ENCODE measurements at places on chromosomes 3 and 15. TPM values are rescaled to one million over a fixed set of nuclear protein-coding genes. Genes with fewer than 3 reads are reported as not detected.

DNA sequence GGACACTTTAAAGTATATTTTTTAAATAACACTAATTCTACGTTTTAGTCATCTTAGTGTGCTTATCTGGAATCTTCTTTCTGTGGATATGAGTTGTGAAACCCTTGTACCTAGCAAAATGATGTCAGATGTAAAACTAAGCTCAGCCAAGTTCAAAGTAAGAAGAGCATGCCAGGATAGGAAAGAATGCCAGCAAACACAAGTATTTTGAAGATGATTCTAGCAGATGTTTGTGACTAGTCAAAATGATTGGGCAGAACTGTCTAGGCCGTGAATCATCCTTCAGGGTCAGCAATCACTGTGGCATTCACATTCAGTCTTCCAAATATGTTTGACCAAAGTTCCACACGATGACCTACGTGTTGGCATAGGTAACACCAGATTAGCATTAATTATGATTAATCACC, 5.4 kb upstream of the PLOD2 start:
- no peak for DNase-seq

- no peak for DNase-seq
Observed at GRCh38 chr3:119557877-119558269, 1.5 kb downstream of the CD80 start.

DNA sequence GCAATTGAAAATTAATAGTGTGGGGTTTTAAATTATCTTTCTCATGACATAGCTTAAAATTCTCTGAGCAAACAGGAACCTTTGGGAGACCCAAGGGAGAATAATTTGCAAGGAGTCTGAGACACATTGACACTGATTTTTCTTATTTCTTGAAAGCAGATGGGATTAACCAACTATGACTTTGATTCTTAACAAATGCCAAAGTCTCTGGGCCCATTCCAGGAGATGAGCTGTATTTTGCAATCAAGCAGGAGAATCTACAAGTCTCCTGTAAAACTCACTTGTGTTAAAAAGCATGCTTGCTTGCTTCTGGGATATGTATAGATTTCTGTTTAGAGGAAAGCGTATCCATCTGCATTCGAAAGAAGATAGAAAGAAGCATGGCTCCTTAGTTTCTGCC, 71.3 kb upstream of the STT3B start:
- DNase-seq: no peak

DNA sequence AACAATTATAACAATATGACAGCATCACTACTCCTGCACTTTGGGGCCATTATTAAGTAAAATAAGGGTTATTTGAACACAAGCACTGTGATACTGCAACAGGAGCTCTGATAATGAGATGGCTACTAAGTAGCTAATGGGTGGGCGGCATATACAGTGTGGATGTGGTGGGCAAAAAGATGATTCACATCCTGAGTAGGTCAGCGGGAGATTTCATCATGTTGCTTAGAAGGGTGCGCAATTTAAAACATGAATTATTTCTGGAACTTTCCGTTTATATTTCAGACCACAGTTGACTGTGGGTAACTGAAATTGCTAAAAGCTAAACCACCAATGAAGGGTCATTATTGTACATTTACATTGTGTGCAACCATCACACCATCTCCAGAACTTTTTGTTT, 42.3 kb downstream of the FBXO22 start:
- no peak for DNase-seq

GRCh38 chr3:196519718-196520082, 4.6 kb upstream of the SMCO1 start:
- DNase-seq: no peak

- DNase-seq: no peak
Observed at GRCh38 chr3:165636684-165637015, 200.6 kb downstream of the BCHE start.

DNA sequence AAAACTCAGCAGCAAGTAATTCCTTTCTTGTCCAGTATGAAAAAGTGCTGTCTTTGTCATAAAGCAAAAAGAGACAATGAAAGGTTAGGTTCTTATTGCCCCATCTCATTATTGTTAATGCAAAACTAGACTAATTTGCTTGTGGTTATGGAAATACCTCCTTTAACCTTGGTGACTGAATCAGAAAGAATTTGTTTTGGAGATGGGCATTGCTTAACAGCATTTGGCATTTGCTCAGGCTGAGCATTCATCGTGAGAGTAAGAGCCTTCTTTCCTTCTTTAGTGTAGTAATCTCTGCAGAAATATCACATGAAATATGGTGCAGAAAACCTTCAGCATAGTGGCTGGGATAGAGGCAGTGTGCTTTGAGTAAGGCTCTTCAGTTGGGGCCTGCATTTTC, 103.1 kb downstream of the CNTN6 start:
- no peak for DNase-seq

DNA sequence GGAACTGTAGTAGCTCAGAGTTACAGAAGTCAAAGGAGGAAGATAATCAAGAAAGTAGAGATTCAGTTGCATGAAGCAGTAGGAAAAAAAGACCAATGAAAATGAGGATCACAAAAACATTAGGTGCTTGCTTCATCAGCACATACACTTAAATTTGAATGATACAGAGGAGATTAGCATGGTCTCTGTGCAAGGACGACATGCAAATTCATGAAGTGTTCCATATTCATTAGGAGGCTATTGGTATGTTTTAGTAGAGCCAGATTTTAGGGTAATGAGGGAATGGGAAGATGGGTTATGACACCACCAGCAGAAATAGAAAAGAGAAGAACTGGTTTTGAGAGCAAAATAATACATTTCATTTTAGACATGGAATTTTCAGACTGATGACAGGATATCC, 21.0 kb upstream of the TTC14 start:
- no peak for DNase-seq

- DNase-seq: no peak
Observed at GRCh38 chr3:43709022-43709421, 18.3 kb downstream of the ABHD5 start.

- no peak for DNase-seq
Observed at GRCh38 chr15:68235022-68235421, 5.5 kb upstream of the CLN6 start.

GRCh38 chr3:10226293-10226692, 22.0 kb upstream of the TATDN2 start:
- DNase-seq: no peak

- DNase-seq: no peak
Observed at GRCh38 chr15:45338417-45338816, 39.9 kb downstream of the GATM start.

DNA sequence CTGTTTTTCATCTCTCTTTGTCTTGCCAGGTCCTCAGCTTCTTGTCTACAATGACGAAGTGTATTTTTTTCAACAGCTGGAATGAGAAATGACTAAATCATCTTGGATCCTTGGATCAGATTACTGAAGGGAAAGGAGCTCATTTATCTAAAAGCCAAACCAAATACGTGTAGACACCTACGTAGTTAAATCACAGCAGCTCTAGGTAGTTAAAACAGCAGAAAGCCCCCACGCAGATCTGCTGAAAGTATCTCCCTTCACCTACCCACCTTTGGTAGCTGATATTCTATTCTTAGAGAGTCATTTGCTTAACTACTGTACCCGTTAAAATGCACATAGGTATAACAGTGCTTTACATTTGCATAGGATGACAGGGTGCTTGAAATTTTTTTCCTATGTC, 105.5 kb upstream of the WNT5A start:
- DNase-seq: no peak

DNA sequence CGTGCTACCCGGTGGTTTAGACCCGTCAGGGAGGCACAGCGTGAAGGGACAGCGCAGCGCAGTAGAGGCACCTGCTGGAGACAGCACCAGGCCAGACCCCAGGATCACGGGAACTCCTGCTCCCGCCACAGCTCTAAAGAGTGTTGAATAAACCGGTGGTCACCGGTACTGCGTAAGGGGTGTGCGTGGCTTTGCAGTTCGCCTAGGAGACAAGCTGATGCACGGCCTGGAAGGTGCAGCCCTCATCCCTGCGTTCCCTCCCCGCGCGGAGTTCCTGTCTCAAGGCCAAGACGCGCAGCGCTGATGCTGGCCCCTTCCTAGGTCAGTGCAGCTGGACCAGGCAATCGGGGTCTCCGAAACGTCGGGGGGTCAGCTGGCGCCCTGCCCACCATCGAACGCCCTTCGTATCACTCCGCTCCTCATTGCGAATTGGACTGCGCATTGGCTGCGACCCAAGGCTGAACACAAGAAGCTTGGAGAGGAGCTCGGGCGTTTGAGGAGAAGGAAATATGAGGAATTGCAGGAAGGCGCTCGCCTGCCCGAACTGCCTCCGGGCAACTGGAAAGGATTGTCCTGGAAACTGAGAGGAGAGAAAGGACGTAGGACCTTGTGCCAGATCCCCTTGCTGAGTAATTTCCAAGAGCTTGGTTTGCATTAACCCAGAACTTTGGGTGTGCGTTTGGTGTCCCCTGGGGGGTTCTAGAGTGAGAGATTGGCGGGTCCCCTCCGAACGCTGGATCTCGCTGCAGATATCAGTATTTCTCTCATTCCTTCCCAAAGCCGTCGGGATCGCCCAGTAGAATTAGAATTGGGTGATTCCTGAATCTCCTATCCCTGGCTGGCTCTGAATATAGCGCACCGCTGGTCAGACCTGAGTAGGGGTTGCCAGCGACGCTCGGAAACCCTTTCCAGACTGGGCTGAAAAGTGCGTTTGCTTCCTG, 2.3 kb upstream of the SOX14 start:
- no peak for DNase-seq

DNA sequence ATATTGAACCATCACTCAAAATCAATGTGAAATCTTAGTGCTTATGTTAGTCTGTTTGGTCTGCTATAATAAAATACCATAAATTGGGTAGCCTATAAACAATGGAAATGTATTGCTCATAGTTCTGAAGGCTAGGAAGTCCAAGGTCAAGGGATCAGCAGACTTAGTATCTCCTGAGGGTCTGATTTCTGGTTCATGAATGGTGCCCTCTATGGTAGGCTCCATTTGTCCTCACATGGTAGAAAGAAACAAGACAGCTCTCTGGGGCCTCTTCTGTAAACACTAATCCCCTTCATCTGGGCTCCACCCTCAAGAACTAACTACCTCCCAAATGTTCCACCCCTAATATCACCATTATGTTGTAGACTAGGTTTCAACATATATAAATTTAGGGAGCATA, 15.0 kb upstream of the EOMES start:
- no peak for DNase-seq

- DNase-seq: no peak
Observed at GRCh38 chr3:61134532-61134931, 116.7 kb downstream of the FHIT start.

GRCh38 chr3:8741581-8742261, 8.1 kb downstream of the CAV3 start:
- DNase-seq: peak; percentile 28

- DNase-seq: no peak
Observed at GRCh38 chr3:193882091-193882490, 253.9 kb upstream of the HES1 start.

DNA sequence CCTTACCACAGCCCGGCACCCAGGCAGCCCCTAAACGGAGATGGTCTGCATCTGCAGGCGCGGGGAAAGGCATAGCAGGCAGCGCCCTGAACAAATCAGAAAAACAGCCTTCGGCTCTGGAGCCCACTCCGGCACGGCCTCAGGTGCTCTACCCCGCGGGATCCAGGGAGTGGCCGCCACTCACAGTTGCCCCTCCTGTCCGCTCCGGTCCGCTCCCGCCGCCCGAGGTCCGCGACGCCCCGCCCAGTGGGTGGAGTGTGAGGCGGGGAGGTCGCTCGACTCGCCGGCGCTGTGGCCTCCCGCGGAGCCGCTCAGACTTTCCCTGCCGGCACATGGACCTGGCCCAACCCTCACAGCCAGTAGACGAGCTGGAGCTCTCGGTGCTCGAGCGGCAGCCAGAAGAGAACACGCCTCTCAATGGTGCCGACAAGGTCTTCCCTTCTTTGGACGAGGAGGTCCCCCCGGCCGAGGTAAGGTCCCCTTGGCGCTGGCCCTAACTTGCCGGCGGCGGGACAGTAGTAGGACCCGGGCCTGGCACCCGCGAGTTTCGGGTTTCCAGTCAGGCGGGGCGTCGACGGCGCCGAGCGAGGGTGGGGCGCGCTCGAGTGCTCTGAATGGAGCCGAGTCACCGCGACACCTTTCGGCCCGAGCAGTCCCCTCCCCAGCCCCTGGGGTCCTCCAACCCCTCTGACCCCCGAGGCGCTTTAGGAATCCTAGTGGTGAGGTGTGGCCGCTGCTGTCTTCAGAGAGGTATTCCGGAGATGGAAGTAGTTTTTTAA, at the start of gene C3orf52:
Gene C3orf52 (plus strand): TSS at position 314 of the 779 bp plus-strand sequence. CDS start 19 bp downstream, at position 333.
- peak; percentile 50 for DNase-seq

DNA sequence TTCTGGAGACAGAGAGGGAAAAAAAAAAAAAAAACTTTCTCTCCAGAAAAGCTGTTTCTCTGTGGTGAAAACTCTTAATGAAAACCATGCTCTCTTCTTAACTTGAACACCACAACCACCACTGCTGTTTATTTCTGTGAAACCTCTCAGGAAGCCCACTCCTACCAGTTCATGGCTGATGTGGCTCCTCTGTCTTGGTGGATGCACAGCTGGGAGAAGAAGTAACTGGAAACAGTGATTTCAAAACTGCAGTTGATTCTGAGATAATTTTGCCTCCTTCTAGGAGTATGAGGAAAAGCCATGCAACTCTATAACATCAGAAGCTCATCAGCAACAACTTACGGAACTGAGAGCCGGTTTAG, 40.2 kb upstream of the PYGO1 start:
- DNase-seq: no peak

Gene CCDC54
- not detected for total RNA-seq

Gene NUSAP1
- total RNA-seq: 127 TPM

Gene LRRN1
- 0.13 TPM for total RNA-seq

Gene MUC20
- not detected for total RNA-seq

Gene CPNE4
- total RNA-seq: not detected

Gene SLC12A1
- not detected for total RNA-seq

Gene PEX11A
- total RNA-seq: 6.2 TPM

Gene ATP2B2
- not detected for total RNA-seq

Gene NANOGP8
- not detected for total RNA-seq

Gene DVL3
- total RNA-seq: 97.2 TPM

Measured in Panc1 (cell line).